Thoracic aorta endothelial cell (primary cell): ENCODE measurements at places on chromosomes 6 and 20. TPM values are rescaled to one million over a fixed set of nuclear protein-coding genes. Genes with fewer than 3 reads are reported as not detected.

The MOXD1 gene
- under 0.01 and 0.07 TPM in 2 replicates for total RNA-seq

The PTPRT gene
- total RNA-seq = not detected in 2 replicates

The MEI4 gene
- total RNA-seq = not detected in 2 replicates

The NEURL2 gene
- 2.0 and 3.3 TPM in 2 replicates for total RNA-seq

The MAFB gene
- total RNA-seq = 1.7 and 3.1 TPM in 2 replicates

The OR2J3 gene
- not detected in 2 replicates for total RNA-seq

The CST4 gene
- not detected in 2 replicates for total RNA-seq

The MAS1 gene
- total RNA-seq = not detected in 2 replicates

The TINAG gene
- total RNA-seq = not detected in 2 replicates

The CST7 gene
- total RNA-seq = not detected in 2 replicates

The MROH8 gene
- 1.5 and 1.9 TPM in 2 replicates for total RNA-seq

The RHAG gene
- total RNA-seq = not detected in 2 replicates

The PEDS1 gene
- 35.5 and 50.8 TPM in 2 replicates for total RNA-seq

The TRAPPC3L gene
- 0.13 and 0.22 TPM in 2 replicates for total RNA-seq

The CLVS2 gene
- not detected in 2 replicates for total RNA-seq

The NHSL1 gene
- total RNA-seq = 45.9 and 67.3 TPM in 2 replicates

The PREX1 gene
- 99.1 and 113 TPM in 2 replicates for total RNA-seq

The NNAT gene
- not detected in 2 replicates for total RNA-seq

The LGSN gene
- total RNA-seq = under 0.01 TPM in 1 of 2 replicates, not detected in the other

The RIPOR2 gene
- total RNA-seq = not detected in 2 replicates

The PTGIS gene
- 1.1 and 1.3 TPM in 2 replicates for total RNA-seq

The C20orf141 gene
- not detected in 2 replicates for total RNA-seq

The PPDPF gene
- 41.0 and 75.0 TPM in 2 replicates for total RNA-seq

The LINC00237 gene
- not detected in 2 replicates for total RNA-seq

The MTFR2 gene
- 8.0 and 9.0 TPM in 2 replicates for total RNA-seq

The APCDD1L gene
- 0.14 and 0.40 TPM in 2 replicates for total RNA-seq

The PTCRA gene
- total RNA-seq = not detected in 2 replicates

The RCAN2 gene
- 0.13 and 0.29 TPM in 2 replicates for total RNA-seq

The COL10A1 gene
- not detected in 2 replicates for total RNA-seq

The BPIFB4 gene
- not detected in 2 replicates for total RNA-seq

The HLA-DQB1 gene
- total RNA-seq = not detected in 2 replicates

The FAM209B gene
- not detected in 2 replicates for total RNA-seq

The IL17A gene
- not detected in 2 replicates for total RNA-seq

The TGM3 gene
- not detected in 2 replicates for total RNA-seq

The CRISP2 gene
- total RNA-seq = not detected in 2 replicates

The FOXA2 gene
- not detected in 2 replicates for total RNA-seq

The BPHL gene
- total RNA-seq = 12.2 and 13.9 TPM in 2 replicates

The EZR gene
- total RNA-seq = 90.8 and 99.5 TPM in 2 replicates

The RAET1E gene
- 0.43 TPM in 1 of 2 replicates, not detected in the other for total RNA-seq

The RNF182 gene
- 0.14 and 0.40 TPM in 2 replicates for total RNA-seq

The C4B gene
- total RNA-seq = 0.43 and 1.9 TPM in 2 replicates

The ANGPT4 gene
- not detected in 2 replicates for total RNA-seq

The CTAGE9 gene
- total RNA-seq = not detected in 2 replicates

The NFATC2 gene
- total RNA-seq = 5.7 and 7.0 TPM in 2 replicates

The SLC17A9 gene
- total RNA-seq = 12.5 and 19.2 TPM in 2 replicates

The RAMACL gene
- 6.0 and 8.7 TPM in 2 replicates for total RNA-seq

The CYP21A2 gene
- total RNA-seq = not detected in 2 replicates

The CALHM4 gene
- 0.13 and 0.22 TPM in 2 replicates for total RNA-seq

The MYL9 gene
- 2.0 and 5.7 TPM in 2 replicates for total RNA-seq

The TMEM244 gene
- not detected in 2 replicates for total RNA-seq
